ENCODE measurements at places on chromosomes 2 and 18. TPM values are rescaled to one million over a fixed set of nuclear protein-coding genes. Genes with fewer than 3 reads are reported as not detected.

GRCh38 chr18:42185486-42185885 lies 230.5 kb downstream of the PIK3C3 start:
- H3K4me3 ChIP-seq, result no peak overlapping the region
- H3K27ac ChIP-seq, result no peak overlapping the region
- H3K4me1 ChIP-seq, result no peaks in the 10 kb centered on the region

DNA sequence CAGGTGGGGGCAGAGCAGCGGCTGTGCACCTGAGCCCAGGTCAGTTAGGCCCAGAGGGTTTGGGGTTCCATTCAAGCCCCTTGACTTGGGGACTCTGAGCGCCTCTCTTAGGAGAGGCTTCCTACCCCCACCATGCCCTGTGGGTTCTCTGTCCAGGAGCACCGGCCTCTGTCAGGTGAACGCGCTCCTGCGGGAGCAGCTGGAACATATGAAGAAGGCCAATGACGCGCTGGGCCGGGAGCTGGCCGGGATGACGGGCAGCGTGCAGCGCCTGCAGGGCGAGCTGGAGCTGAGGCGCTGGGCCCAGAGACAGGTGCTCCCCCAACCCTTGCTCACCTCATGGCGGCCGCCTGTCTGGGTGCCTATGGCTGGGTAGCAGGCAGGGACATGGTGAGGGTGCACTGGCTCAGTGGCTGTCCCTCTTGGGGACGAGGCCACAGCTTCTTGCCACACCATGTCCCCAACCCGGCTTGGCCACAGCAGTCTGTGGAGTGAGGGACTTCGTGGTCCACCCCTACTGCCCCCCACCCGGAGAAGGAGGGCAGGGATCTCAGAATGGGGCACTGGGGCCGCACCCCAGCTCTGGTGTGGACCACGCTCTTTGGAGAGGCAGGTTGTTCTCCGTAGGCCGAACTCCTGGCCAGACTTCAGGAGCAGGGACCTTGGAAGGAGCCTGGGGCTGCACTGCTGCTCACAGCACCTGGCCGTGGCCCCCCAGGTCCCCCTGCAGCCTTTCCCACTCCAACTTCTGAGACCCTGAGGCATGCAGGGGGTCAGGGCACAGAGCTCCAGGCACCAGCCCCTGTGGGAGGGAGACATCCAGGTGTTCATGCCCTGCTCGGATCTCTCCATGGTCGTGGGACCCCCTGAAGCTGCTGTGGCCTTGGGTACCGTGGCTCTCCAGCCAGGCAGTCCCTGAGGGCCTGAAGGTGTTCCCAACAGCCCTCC lies 19.7 kb downstream of the CROCC2 start:
- H3K27me3 ChIP-seq, result no peaks in the 10 kb centered on the region
- H3K4me3 ChIP-seq, result no peak overlapping the region
- DNase-seq, result no peak
- H3K36me3 ChIP-seq, result no peaks in the 10 kb centered on the region

DNA sequence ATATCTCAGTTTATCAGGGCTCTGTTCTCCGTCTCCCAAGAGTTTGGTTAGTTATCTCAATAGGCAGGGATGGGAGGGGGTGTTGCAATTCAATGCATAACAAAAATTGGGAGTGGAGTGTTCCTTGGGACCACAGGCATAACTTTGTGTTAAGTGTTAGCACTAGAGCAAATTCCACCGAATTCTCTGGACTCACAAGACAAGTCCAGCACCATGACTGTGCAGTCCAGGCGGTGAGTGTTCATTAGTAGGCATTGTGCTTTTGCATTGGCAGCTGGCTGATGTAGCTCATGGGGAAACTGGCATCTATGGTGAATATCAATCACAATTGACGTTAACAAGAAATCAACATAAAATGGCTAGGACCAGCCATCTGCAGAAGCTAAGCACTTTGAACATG lies 79.0 kb upstream of the CABLES1 start:
- DNase-seq, result no peak
- no peak overlapping the region for H3K27ac ChIP-seq
- H3K36me3 ChIP-seq, result no peaks in the 10 kb centered on the region
- H3K27me3 ChIP-seq, result no peaks in the 10 kb centered on the region
- no peak overlapping the region for H3K4me3 ChIP-seq
- H3K4me1 ChIP-seq, result no peaks in the 10 kb centered on the region

- H3K27ac ChIP-seq, result no peak overlapping the region
- no peak for DNase-seq
- no peaks in the 10 kb centered on the region for H3K27me3 ChIP-seq
- no peaks in the 10 kb centered on the region for H3K36me3 ChIP-seq
These were observed 88.2 kb upstream of the VWC2L start for GRCh38 chr2:214322662-214323061.

DNA sequence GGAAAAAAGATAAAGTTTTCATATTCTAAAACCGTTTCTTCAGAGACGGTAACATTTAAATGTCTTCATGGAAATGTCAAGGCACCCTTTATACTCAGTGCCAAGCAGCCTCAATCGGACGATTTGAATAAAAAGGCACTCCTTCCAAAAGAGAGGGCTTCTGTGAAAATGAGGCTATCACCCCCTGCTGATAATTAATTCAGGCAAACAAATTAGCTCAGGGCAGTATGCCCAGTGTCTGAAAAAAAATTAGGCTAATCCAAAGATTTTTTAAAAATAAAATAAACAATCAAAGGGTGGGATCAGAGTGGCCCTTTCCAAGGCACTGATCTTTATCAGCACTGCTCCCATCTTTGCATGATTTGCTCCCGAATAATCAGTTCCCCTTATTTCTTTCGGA lies 151.0 kb upstream of the PID1 start:
- no peak overlapping the region for H3K27ac ChIP-seq
- H3K4me1 ChIP-seq, result no peaks in the 10 kb centered on the region
- H3K27me3 ChIP-seq, result no peaks in the 10 kb centered on the region
- no peaks in the 10 kb centered on the region for H3K36me3 ChIP-seq
- no peak overlapping the region for H3K4me3 ChIP-seq

GRCh38 chr2:105786231-105787230 lies 41.8 kb downstream of the NCK2 start:
- no peaks in the 10 kb centered on the region for H3K27me3 ChIP-seq
- peaks cover 99% of the 10 kb centered on the region for H3K4me1 ChIP-seq
- no peaks in the 10 kb centered on the region for H3K36me3 ChIP-seq
- H3K27ac ChIP-seq, result peak overlapping the region; percentile 67
- no peak for DNase-seq

DNA sequence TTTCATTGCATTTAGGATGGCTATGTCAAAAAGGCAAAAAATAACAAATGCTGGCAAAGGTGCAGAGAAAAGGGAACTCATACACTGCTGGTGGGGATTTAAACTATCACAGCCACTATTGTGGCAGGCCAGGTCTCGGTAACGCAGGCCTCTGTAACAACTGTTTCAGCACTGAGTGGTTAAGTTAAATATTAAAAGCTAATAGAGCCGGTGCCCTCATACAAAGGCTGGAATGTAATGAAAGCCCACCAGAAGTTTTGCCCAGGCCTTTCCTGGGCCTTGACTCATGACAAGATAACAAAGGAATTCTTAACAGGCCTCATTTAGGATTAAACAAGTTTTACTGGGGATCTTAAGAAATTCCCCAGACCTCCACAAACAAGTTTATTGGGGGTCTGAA lies 10.7 kb downstream of the MERTK start:
- peaks cover 8% of the 10 kb centered on the region for H3K4me1 ChIP-seq
- DNase-seq, result no peak
- H3K36me3 ChIP-seq, result no peaks in the 10 kb centered on the region
- no peak overlapping the region for H3K4me3 ChIP-seq
- H3K27me3 ChIP-seq, result no peaks in the 10 kb centered on the region

- peaks cover 9% of the 10 kb centered on the region for H3K4me1 ChIP-seq
- no peaks in the 10 kb centered on the region for H3K36me3 ChIP-seq
- H3K27me3 ChIP-seq, result no peaks in the 10 kb centered on the region
- H3K27ac ChIP-seq, result no peak overlapping the region
- no peak for DNase-seq
- H3K4me3 ChIP-seq, result no peak overlapping the region
These were observed 77.3 kb upstream of the SMAD7 start for GRCh38 chr18:49028091-49028490.

DNA sequence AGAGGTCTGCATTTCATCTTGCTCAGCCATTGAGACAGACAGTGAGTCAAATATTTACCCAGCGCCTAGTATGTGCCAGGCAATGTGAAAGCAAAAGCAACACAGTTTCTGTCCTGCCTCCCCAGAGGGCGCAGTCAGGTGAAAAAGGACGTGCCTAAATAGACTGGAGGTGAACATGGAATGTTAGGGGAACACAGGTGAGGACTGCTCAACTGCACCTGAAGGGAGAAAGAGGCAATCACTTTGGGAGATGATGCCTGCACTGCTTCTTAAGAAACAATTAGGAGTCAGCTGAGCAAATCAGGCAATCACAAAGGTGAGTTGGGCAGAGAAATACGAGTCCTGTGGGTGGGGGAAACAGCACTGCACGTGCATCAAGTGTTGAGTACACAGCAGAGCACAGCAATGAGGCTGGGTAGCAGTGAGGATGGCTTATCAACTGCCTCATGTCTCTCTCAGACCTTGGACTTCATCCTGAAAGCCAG lies 218.3 kb upstream of the SMAD7 start:
- H3K27ac ChIP-seq, result no peak overlapping the region
- peaks cover 12% of the 10 kb centered on the region for H3K4me1 ChIP-seq
- no peaks in the 10 kb centered on the region for H3K27me3 ChIP-seq
- H3K4me3 ChIP-seq, result no peak overlapping the region
- peak; percentile 13 for DNase-seq

GRCh38 chr18:14978962-14979535 lies 231.1 kb downstream of the ANKRD30B start:
- H3K27ac ChIP-seq, result no peak overlapping the region
- H3K4me1 ChIP-seq, result no peaks in the 10 kb centered on the region
- H3K27me3 ChIP-seq, result no peaks in the 10 kb centered on the region
- DNase-seq, result no peak
- no peak overlapping the region for H3K4me3 ChIP-seq

Gene HRH4
- total RNA-seq, result 1.1 TPM

Gene IL36RN
- total RNA-seq, result not detected

GRCh38 chr2:33583194-33583938 lies 15.7 kb downstream of the FAM98A start:
- no peak overlapping the region for H3K27ac ChIP-seq
- no peaks in the 10 kb centered on the region for H3K27me3 ChIP-seq
- no peak overlapping the region for H3K4me3 ChIP-seq
- H3K4me1 ChIP-seq, result peaks cover 5% of the 10 kb centered on the region
- peaks cover 23% of the 10 kb centered on the region for H3K36me3 ChIP-seq

GRCh38 chr18:8942021-8942908 lies 160.2 kb upstream of the NDUFV2 start:
- H3K4me3 ChIP-seq, result no peak overlapping the region
- no peak for DNase-seq
- no peaks in the 10 kb centered on the region for H3K27me3 ChIP-seq
- H3K27ac ChIP-seq, result no peak overlapping the region
- H3K4me1 ChIP-seq, result no peaks in the 10 kb centered on the region

GRCh38 chr2:10277293-10278028 lies 25.2 kb upstream of the HPCAL1 start:
- H3K27ac ChIP-seq, result no peak overlapping the region
- H3K36me3 ChIP-seq, result no peaks in the 10 kb centered on the region
- DNase-seq, result no peak

DNA sequence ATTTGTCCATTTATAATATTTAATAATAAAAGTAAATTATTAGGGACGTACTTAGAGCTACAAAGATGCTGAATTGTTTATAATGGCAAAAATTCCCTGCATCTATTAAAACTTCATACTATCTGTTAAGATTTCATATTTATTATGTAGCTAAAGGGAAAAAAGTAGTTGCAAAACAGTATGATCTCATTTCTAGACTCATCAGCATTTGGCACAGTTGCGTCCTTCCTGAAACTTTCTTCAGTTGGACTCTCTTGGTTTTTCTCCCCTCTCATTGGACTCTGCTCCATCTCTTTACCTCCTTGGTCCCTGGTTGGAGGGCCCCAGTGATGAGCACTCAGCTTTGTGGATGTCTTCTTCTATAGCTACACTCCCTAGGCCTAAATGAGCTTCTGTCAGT lies 99.6 kb downstream of the TMEM247 start:
- peaks cover 4% of the 10 kb centered on the region for H3K36me3 ChIP-seq
- H3K4me1 ChIP-seq, result no peaks in the 10 kb centered on the region
- no peak overlapping the region for H3K27ac ChIP-seq
- DNase-seq, result no peak

DNA sequence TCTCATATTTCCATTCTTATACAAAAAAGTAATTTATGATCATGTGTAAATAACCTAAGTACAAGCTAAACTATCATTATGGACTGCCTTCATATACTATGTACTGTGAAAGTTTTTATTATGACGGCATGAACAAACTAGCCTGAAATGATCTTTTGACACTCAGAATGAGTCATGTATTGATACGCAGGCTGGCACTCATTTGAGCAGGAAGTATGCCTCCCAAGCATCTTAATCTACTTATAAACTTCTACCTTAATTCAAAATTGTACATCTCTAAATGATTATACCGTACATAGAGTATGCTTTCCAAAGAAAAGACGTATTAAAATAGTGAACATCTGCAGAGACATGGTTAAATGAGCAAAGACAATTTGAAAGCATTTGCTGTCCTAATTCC lies 207.1 kb upstream of the SPOPL start:
- no peak overlapping the region for H3K4me3 ChIP-seq
- H3K36me3 ChIP-seq, result no peaks in the 10 kb centered on the region
- H3K27me3 ChIP-seq, result no peaks in the 10 kb centered on the region
- no peak overlapping the region for H3K27ac ChIP-seq
- no peak for DNase-seq

- no peaks in the 10 kb centered on the region for H3K36me3 ChIP-seq
- no peaks in the 10 kb centered on the region for H3K4me1 ChIP-seq
- DNase-seq, result no peak
- H3K4me3 ChIP-seq, result no peak overlapping the region
These were observed 301.1 kb upstream of the TANK start for GRCh38 chr2:160859096-160859495.

GRCh38 chr2:38533180-38533579 lies 69.5 kb downstream of the HNRNPLL start:
- H3K4me1 ChIP-seq, result peaks cover 9% of the 10 kb centered on the region
- H3K36me3 ChIP-seq, result no peaks in the 10 kb centered on the region
- H3K27me3 ChIP-seq, result no peaks in the 10 kb centered on the region
- no peak overlapping the region for H3K27ac ChIP-seq
- no peak for DNase-seq
- no peak overlapping the region for H3K4me3 ChIP-seq

Gene STARD6
- total RNA-seq, result not detected

GRCh38 chr2:84785950-84786349 lies 94.9 kb downstream of the TRABD2A start:
- H3K4me1 ChIP-seq, result peaks cover 43% of the 10 kb centered on the region
- no peak overlapping the region for H3K27ac ChIP-seq
- no peaks in the 10 kb centered on the region for H3K36me3 ChIP-seq
- H3K27me3 ChIP-seq, result no peaks in the 10 kb centered on the region
- no peak overlapping the region for H3K4me3 ChIP-seq

Gene MC2R
- not detected for total RNA-seq

Gene CFAP221
- not detected for total RNA-seq
